ENCODE measurements at places on chromosomes 2 and 18. TPM values are rescaled to one million over a fixed set of nuclear protein-coding genes. Genes with fewer than 3 reads are reported as not detected.

DNA sequence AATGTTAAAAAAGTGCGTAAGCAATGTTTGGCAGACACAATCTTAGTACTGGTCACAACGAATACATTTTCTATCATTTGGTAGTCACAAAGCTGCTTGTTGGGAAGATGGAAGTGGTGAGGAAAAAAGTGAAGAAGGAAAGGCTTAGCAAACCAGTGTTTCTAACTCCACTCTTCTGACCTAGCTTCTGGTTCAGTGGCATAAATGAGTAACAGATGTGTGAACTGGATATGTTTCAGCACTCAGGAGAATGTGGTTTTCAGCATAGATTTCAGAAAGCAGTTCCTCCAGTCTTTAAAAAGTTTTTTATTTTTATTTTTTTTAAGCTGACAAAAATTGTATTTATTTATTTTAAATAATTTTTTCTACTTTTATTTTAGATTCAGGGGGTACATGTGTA is 357.1 kb downstream of the CPS1 start:
- no peaks in the 10 kb centered on the region for H3K27me3 ChIP-seq
- DNase-seq: no peak
- no peaks in the 10 kb centered on the region for H3K36me3 ChIP-seq
- H3K4me3 ChIP-seq: no peak overlapping the region

GRCh38 chr2:101613056-101613704 is 84.3 kb upstream of the MAP4K4 start:
- no peak for DNase-seq
- no peak overlapping the region for H3K4me3 ChIP-seq
- no peaks in the 10 kb centered on the region for H3K36me3 ChIP-seq
- peaks cover 29% of the 10 kb centered on the region for H3K4me1 ChIP-seq
- H3K27me3 ChIP-seq: no peaks in the 10 kb centered on the region
- H3K27ac ChIP-seq: no peak overlapping the region

DNA sequence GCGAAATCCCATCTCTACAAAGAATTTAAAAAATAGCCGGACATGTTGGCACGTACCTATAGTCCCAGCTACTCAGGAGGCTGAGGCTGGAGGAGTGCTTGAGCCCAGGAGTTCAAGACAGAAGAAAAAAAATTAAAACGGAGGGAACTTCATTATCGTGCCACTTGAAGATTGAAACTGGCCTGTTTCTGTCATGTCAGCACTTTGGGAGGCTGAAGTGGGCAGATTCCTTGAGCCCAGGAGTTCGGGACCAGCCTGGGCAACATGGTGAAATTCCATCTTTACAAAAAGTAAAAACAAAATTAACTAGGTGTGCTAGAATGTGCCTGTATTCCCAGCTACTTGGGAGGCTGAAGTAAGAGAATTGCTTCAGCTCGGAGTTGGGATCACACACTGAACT is 3.0 kb upstream of the TEX44 start:
- no peak for DNase-seq
- H3K4me3 ChIP-seq: no peak overlapping the region
- H3K27me3 ChIP-seq: no peaks in the 10 kb centered on the region

GRCh38 chr2:142280831-142281230 is 150.0 kb upstream of the LRP1B start:
- DNase-seq: no peak
- no peak overlapping the region for H3K4me3 ChIP-seq
- H3K4me1 ChIP-seq: no peaks in the 10 kb centered on the region
- H3K27me3 ChIP-seq: no peaks in the 10 kb centered on the region
- H3K27ac ChIP-seq: no peak overlapping the region
- no peaks in the 10 kb centered on the region for H3K36me3 ChIP-seq

- H3K27ac ChIP-seq: no peak overlapping the region
- H3K4me1 ChIP-seq: peaks cover 27% of the 10 kb centered on the region
- DNase-seq: no peak
- no peak overlapping the region for H3K4me3 ChIP-seq
- H3K36me3 ChIP-seq: no peaks in the 10 kb centered on the region
- no peaks in the 10 kb centered on the region for H3K27me3 ChIP-seq
These were observed 78.0 kb downstream of the BCL2L11 start for GRCh38 chr2:111198701-111199100.

GRCh38 chr2:232994446-232994845 is 18.6 kb downstream of the NGEF start:
- no peaks in the 10 kb centered on the region for H3K4me1 ChIP-seq
- no peaks in the 10 kb centered on the region for H3K36me3 ChIP-seq
- H3K27me3 ChIP-seq: no peaks in the 10 kb centered on the region
- H3K4me3 ChIP-seq: no peak overlapping the region
- no peak for DNase-seq

DNA sequence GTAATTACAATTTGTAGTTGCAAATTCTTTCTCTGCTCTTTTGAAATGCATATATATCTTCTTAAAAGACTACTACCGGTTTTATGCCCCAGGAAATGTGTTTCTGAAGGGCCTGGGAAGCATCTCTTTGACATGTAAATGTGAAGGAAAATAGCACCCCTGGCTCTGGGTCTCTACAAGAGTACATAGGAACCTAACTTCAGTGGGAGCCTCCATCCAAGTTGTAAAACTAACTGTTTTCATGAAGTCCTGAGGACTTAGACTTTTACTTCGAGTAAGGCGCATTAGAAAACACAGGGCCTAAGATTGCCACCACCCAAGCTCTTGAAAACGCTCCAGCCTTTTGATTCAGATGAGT is 99.4 kb downstream of the CBLN2 start:
- no peak overlapping the region for H3K4me3 ChIP-seq
- no peaks in the 10 kb centered on the region for H3K4me1 ChIP-seq
- no peak for DNase-seq
- no peaks in the 10 kb centered on the region for H3K27me3 ChIP-seq
- no peaks in the 10 kb centered on the region for H3K36me3 ChIP-seq

DNA sequence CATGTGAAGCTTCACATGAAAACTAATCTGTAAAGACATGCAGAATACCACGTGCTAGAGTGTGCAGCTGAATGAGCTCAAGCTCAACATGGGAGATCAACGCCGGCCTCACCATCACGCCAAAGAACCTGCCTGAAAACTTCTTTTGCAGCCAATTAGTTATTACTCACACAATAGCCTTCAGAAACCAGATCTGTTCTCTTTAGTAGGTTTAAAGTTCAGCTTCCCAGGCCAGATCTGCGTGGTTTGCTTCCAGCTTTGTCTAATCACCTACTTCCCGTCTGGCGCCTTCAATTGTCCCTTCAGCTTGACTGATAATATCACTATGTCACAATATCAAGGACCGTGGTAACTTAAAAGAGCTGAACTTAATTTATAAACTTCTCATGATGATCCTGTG is 68.0 kb upstream of the ZNF236 start:
- no peaks in the 10 kb centered on the region for H3K4me1 ChIP-seq
- no peak overlapping the region for H3K27ac ChIP-seq
- no peaks in the 10 kb centered on the region for H3K36me3 ChIP-seq
- H3K4me3 ChIP-seq: no peak overlapping the region

DNA sequence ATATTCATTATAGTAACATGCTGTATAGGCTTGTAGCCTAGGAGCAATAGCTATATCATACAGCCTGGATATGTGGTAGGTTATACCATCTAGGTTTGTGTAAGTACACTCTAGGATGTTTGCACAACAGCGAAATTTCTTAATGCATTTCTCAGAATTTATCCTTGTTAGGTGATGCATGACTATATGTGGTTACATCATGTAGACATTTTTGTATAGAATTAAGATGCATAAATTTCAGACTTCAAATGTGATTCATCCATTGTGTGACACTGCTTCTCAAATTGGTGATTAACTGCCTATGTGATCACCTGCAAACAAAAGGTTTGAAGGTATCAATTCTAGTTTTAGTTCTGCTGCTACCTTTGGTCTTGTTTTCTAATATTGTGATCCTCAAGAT is 1787.0 kb upstream of the PIK3C3 start:
- no peak overlapping the region for H3K4me3 ChIP-seq
- H3K36me3 ChIP-seq: no peaks in the 10 kb centered on the region
- no peak for DNase-seq
- H3K27ac ChIP-seq: no peak overlapping the region
- no peaks in the 10 kb centered on the region for H3K27me3 ChIP-seq

The CXCR1 gene
- total RNA-seq: 0.12 TPM

The CYP27C1 gene
- not detected for total RNA-seq

Measured in B cell (primary cell).